ENCODE measurements at places on chromosomes 2 and 18. TPM values are rescaled to one million over a fixed set of nuclear protein-coding genes. Genes with fewer than 3 reads are reported as not detected.

Gene SGO2
- 5.7 TPM for total RNA-seq

DNA sequence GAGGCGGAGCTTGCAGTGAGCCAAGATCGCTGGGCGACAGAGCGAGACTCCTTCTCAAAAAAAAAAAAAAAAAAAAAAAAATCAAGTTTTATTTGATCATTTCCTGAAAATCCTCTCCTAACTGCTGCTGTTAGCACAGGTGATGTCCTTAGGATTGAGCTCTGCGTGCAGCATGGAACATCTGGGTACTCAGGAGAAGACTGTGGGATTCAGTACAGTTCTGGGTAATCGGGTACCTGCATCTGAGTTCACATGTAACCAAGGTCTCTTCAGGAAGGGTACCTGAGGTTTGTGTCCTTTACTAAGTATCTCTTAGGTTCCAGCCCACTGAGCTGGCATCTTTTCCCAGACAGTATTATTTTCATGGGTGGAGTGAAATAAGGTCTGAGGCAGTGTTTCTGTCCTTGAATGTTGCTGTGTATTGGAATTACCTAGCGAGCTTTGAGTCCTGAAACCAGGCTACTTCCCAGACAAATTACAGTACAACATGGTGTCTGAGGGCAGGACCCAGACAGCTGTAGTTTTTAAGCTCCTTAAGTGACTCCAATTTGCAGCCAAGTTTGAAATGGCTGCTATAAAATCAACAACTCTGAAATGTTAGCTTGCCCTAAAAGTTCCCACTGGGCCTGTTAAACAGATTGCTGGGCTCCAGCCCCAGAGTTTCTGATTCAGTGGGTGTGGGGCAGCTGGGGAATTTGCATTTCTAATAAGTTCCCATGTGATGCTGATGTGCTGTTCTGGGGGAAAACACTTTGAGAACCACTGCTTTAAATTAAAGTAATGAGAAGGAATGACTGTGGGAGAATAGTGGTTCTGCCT lies 120.5 kb downstream of the PMAIP1 start:
- no peak for DNase-seq

GRCh38 chr2:42238644-42239288 lies 69.6 kb downstream of the EML4 start:
- no peak for DNase-seq

DNA sequence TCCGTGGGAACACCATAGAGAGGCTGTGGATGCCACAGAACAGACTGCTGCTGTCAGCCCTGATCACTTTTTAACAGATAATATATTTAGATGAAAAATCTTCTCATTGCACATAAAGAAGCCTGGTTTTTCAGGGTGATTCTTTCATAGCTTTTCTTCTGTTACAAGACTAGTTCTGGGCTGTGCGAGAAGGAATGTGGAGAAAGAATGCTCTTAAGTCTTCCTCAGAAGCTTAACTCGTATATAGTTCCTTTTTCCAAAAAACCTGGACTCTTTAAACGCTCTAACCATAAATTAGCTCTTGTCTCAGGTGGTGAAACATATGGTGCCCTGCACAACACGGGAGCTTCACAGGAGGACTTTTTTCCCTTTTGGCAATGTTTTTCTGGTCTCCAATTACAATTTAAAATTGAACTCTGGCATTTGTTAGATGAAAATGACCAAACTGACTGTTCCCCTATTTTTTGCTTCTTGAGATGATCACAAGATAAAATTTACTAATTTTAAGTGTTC lies 125.9 kb upstream of the SMAD7 start:
- DNase-seq, result no peak

DNA sequence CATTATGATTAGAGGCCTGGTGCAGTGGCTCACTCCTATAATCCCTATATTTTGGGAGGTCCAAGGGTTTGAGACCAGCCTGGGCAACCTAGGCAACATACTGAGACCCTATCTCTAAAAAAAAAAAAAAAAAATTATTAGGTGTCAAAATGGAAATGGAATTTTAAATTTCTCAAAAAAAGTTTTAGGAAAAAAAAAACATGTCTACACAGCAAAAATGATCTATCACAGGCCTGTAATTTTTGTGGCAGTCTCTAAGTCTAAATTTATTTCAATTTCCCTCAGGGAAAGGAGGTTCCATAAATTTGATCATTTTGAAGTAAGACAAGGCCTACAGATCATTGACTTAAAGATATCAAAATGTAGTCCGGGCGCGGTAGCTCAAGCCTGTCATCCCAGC lies 16.3 kb downstream of the MRPL44 start:
- DNase-seq, result no peak
